ENCODE measurements at places on chromosomes 7 and 10.

DNA sequence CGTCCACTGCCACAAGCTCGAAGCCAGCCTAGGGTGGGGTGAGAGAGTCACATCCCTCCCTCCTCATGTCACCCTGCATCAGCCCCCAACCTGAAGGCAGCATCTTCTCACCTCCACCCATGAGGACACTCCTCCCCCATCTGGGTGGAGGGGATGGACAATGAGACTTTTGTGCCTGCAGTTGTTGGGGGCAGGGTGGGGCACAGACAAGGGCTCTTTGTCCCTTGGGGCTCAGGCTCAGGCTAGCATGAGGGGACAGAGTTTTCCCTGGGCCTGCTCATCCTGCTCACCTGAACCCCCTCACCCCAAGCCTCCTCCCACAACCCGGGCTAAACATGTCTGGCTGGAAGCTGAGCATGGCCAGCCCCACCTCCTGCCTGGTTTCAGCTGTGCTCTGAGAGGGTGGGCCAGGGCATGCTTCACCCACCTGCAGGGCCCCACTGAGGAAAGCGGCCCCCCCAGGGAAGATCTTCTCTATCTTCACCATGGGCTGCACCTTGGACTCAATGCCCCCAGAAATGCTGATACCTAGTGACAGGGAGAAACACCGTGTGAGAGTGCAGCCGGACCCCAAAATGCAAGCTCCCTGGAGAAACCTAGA is 9.3 kb downstream of the LZTS2 start:
- DNase-seq, result no peak

- DNase-seq, result no peak
Observed at GRCh38 chr10:12902135-12902572, 99.4 kb downstream of the CCDC3 start.

DNA sequence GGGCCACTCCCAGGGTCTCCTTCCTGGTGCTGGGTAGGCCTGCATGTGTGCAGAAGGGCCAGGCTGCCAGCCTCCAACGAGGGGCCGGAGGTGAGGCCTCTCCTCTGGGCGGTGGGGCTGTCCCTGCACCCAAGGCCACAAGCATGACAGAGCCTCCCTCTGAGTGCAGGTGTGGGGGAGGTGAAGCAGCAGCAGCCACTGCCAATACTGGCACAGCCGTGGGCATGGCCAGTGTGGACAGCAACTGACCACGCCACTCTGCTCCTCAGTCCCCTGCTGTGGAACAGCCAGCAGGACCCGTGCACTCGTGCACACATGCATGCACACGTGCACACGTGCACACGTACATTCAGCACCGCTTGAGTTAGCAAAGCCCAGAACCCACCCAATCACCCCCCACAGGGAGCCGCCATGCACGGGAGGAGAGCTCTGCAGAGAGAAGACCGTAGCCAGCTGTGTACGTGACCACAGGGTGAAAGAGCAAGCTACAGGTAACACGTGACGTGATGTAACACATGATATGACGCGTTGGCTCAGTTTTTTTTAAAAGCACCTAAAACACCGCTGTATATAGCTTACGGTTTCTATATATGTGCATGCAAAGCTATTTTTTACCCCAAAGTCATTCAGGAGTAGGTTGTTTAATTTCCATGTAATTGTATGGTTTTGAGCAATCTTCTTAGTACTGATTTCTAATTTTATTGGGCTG is 23.1 kb downstream of the PAPOLB start:
- DNase-seq, result no peak

GRCh38 chr10:127159648-127160245 is 36.6 kb downstream of the INSYN2A start:
- DNase-seq, result no peak

GRCh38 chr7:55254596-55255495 is 110.3 kb upstream of the LANCL2 start:
- DNase-seq, result peak; percentile 80

DNA sequence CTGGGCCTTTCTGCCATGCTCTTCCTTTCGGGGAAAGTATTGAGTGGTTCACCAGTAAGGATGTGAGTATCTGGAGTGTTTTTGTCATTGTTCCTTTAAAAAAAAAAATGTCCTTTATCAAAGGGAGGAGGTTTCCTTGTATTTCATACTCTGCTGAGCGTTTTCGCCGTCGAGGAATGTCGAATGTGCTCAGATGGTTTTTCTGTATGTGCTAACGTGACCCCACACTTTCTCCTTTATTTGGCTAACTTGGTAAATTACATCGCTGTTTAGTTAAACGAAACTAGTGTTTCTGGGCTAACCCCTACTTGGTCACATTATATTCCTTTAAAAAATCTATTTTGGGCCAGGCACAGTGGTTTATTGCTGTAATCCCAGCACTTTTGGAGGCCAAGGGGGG is 45.9 kb downstream of the INPP5A start:
- no peak for DNase-seq

GRCh38 chr10:7027913-7028808 is 382.7 kb downstream of the SFMBT2 start:
- DNase-seq, result no peak

GRCh38 chr10:21920633-21921032 is 82.9 kb downstream of the DNAJC1 start:
- no peak for DNase-seq

DNA sequence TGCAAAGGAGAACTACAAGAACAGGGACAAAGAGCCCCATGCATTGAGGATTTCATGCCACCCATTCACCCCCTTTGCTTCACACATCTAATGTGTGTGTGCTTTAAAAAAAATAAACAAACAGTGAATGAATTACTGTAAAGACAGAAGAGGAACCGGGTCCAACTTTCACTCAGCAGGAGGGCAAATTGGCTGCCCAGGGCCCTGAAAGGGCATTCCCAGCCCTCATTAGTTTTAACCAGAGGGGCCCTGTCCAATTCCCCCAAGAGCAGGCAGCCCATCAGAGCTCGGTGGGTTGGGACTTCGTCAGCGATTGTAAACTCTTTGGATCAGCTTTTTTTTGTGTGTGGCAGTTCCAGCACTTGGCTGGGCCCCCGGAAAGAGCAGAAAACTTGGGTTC is 73.6 kb upstream of the PDZD8 start:
- no peak for DNase-seq

DNA sequence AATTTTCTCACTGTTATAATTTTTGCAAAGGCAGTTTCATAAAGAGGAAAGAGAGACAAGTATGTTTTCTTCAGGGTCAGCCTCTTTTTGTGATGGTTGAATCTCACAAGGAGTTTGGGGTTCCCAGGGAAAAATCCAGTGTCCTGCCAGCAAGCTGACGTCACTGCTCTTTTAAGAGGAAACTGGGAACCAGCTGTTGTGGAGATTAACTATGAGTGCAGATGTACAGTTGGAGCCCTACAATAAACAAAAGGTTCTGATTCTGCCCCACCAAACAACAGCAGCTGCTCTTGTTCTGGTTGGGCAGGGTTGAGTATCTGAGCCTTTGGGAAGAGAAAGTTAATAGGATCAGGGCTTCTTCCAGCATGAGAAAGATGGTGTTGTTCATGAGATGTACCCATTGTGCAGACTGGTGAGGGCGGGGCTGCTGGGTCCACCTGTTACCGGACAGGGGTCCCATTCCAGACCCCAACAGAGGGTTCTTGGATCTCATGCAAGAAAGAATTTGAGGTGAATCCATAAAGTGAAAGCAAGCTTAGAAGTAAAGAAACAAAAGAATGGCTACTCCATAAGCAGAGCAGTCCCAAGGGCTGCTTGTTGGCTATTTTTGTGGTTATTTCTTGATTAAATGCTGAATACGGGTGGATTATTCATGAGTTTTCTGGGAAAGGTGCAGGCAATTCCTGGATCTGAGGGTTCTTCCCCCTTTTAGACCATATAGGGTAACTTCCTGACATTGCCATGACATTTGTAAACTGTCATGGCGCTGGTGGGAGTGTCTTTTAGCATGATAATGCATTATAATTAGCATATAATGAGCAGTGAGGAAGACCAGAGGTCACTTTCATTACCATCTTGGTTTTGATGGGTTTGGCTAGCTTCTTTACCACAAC is 12.5 kb downstream of the PRF1 start:
- DNase-seq, result no peak

GRCh38 chr7:148436571-148436970 is 154.0 kb upstream of the C7orf33 start:
- no peak for DNase-seq
